ENCODE measurements at places on chromosomes 5 and 9.

DNA sequence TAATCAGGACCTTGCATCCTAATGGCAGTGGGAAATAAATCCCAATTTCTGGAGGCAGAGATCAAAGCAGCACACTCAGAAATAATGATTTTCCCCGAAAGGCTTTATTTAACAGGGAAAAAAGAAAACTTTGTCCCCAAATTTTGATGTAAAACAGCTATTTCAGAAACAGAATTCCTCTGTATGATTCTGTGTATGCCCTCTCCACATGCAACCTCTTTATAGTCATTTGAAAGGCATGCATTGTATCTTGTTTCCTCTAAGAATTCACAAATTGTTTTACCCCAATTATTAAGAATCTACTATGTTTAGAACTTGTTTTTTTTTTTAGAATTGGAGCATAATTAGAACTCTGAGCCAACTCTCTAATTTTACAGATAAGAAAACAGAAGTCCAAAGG is 2.7 kb upstream of the PTAR1 start:
- DNase-seq, result no peak

- no peak for DNase-seq
Observed at GRCh38 chr5:111528056-111528455, 15.7 kb upstream of the STARD4 start.

- no peak for DNase-seq
Observed at GRCh38 chr9:9625248-9625647, 987.6 kb downstream of the PTPRD start.

GRCh38 chr5:499233-500209 is 24.7 kb downstream of the SLC9A3 start:
- no peak for DNase-seq

DNA sequence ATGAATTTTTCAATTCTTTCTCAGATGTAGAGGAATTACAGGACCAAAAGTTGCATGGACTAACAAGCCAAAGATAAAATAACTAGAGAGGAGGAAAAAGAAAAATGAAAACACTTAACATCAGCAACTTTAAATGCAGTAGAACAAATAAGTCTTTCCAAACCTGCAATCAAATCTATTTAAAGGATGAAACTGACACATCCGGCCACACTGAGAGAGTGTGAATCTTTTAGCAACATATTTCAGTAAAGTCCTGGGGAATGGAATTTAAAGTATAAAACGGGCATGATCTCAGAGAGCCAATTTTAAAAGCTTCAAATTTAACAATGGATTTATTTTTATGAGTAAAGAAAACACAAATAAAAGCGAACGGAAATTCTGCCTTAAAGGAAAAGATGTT is 17.1 kb downstream of the CAST start:
- no peak for DNase-seq

GRCh38 chr9:4237748-4238511 is 61.9 kb downstream of the GLIS3 start:
- DNase-seq, result no peak

- DNase-seq, result peak; percentile 74
Observed at GRCh38 chr5:150789943-150790611, 11.5 kb downstream of the SMIM3 start.

- no peak for DNase-seq
Observed at GRCh38 chr5:138606378-138607064, 31.3 kb upstream of the HSPA9 start.

DNA sequence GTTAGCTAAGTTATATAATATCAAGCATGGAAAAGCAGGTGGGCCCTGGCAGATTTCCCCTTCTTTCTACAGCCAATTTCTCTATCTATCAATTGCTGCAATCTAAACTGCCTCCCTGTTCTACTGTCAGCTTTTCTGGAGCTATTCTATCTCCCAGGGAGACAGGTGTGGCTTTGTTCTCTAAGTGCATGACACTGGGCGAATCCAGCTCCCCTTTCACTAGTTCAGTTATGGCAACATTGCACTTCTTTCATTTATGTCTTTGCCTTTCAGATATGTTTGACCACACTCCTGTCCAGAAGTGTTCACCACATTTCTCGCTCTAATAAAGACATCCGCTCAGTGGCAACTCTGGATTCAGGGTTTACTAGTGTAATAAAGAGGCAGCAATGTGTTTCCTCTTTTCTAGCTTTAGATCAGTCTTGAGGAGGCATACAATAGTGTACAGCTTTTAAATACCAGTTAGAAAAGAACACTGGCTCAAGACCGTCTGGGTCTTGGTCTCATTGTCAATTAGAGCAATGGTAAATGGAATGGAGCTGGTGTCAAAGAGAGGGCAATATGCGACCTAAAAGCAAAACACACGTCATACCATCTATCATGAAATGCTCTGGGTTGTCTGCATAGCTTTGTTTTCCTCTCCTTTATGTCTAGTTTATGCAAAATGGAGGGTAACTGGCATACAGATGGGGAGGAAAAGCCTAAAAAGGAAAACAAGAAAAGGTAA is 197.0 kb downstream of the SLF1 start:
- no peak for DNase-seq

- DNase-seq, result no peak
Observed at GRCh38 chr5:172849606-172850453, 15.8 kb downstream of the ERGIC1 start.

DNA sequence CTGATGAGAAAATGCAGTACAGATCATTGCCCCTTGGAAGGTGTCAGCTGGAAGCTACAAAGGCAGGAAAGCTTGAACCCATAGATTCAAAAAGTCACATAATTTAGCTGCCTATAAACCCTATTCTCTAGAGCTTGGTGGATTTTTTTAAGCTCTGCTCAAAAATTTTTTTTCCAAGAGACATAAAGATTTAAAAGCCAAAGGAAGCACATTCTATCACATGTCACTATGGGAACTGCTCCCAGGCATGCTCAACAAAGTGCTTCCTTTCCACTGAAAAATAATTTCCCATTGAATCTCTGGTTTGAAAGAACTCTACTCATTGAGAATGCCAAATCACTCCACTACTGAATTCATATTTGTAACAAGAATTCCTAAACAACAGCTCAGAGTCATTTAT is 419.8 kb downstream of the CETN3 start:
- DNase-seq, result no peak

- DNase-seq, result no peak
Observed at GRCh38 chr5:54829676-54830535, 155.5 kb downstream of the ESM1 start.

- DNase-seq, result no peak
Observed at GRCh38 chr5:145912019-145912418, 24.4 kb upstream of the SH3RF2 start.

DNA sequence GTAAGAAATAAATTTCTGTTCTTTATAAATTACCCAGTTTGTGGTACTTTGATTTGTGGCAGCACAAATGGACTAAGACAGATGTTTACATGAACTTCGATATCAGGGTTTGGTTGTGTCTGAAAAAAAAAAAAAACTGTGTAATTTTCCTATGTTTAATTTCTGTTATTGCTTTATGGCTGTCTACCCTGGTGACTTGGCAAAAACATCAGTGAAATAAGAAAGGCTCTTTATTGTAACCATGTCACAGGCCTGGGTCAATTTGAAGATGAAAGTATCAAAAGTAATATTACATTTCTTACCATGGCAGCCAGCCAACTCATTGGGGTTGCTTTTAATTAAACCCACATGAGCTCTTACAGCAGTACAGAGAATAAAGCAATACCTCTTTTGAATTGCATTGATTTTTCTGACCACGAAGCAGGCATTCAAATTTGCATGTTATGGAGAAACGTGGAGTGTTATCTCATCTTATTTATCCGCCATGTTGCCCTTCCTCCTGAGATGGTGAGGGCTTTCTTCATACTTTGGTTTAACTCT is 20.6 kb upstream of the SV2C start:
- no peak for DNase-seq

- no peak for DNase-seq
Observed at GRCh38 chr5:156094001-156094400, 233.0 kb upstream of the SGCD start.

DNA sequence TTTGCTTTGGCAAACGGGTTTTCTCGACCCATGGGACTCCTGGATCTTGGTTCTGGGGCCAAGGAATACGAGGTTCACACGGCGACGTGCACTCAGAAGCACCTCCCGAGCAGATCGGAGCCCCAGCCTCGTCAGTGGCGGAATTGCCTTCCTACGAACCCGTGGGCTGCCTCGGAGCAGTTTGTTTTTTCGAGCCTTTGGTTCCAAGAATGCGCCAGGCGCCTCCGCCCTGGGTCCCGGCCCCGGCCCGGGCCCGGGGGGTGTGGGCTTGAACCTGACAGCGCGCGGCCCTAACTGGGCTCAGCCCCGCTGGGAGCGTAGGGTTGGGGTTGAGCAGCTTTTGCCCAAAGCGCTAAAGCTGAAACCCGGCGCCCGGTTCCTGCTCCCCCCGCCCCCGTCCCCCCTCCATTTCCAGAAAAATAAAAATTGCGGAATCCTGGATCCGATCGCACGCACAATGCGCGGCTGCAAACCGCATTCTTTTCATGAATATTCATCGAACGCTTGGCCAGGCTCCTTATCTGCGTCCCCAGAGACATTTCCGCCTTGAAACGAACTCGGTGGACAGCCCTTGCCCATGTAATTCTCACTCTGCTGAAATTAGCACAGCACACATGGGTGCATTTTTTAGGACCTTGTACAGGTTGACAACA is 1.0 kb downstream of the BASP1 start:
- DNase-seq, result peak; percentile 4

DNA sequence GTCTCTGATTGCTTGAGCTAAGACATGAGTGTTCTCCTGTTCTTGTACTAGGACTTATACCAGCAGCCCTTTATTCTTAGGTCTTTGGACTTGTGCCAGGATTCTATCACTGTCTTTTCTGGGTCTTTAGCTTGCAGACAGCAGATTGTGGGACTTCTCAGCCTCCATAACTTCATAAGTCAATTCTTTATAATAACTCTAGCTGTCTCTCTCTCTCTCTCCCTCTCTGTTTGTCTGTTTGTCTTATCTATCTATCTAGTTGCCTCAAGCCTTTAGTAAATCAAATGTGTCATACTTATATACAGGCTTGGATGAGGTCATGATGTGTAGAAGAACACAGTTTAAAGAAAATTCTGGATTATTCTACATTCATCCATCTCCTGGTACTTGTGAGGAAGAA is 11.5 kb upstream of the ANKRD55 start:
- no peak for DNase-seq

DNA sequence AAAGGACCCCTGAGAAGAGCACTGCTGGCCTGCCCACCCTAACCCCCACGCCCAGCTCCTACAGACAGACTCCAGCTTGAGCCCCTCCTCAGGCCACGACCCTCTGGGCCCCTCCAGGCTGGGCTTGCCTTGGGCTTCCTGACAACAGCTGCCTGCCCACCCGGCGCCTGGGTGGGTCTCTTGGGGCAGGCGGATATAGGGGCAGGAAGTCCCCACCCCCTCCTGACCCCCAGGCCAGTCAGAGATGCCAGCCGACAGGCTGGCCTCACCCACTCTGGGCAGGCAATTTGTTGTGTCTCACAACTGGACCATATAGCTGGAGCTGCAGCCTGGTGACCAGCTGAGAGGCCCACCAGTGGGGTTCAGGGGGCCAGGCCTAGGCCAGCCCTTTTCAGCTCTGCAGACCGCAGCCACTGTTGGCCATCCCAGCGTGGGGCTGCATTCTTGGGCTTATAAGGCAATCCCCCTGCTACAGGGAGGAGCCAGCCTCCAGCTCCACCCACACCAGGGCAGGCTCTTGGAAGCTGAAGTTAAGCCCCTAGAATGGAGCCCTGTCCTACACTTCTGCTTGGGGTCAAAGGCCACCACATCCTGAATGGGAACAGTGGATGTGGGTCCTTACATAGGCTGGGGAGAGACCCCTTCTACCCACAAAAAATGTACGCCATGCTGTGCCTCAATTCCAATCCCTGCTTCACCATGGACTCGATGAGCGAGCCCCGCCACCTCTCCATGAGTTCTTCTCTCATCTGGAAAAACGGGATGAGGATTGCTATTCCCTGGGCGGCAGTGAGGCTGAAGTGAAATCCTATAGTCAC is 2.0 kb downstream of the PDLIM7 start:
- no peak for DNase-seq

GRCh38 chr9:23342291-23342690 is 483.7 kb downstream of the ELAVL2 start:
- DNase-seq, result no peak

GRCh38 chr5:61352612-61353156 is 20.6 kb downstream of the ZSWIM6 start:
- no peak for DNase-seq

DNA sequence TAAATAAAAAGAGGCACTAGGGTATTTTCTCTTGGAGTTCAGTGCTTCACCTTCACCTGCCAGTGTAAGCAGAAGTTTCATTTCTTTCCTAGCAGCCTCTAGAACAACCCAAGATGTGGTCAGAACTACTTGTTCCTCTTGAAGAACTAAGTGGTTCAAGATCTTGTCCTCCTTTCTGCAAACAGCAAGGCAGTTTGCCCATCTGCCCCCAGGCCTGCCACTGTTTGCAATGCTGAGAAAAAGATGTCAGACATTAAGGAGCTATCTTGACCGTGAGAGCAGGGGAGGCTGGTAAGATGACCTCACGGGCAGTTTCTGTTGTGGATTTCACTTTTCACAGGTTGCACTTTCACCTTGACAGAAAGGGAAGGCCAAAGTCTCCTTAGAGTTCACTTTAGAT is 52.0 kb upstream of the KLF4 start:
- DNase-seq, result no peak

DNA sequence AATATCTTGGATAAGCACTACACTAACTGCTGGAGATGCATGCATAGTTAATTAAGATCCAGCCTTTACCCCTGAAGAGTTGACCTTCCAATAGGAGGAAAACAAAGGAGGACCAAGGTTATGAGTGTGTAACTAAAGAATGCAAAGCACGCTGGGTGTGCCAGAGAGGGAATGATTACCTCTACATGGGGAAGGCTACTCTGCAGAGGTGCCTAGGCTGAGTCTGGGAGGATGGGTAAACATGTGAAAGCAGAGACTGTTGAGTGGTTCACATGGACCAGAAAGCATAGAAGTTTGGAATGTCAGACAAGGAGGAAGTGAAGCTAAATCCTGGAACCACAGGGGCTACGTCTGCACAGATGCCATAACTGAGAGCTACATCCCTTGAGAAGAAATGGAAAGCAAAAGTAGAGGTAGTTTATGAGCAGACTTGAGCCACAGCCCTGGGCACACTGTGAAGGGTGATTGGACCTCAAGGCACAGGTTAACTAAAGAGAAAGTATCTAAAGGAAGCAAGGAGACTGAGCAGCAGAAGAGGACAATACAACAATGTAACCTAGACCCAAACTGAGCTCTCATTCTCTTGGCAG is 176.2 kb downstream of the DENND1A start:
- no peak for DNase-seq

- no peak for DNase-seq
Observed at GRCh38 chr9:121153642-121154041, 48.0 kb downstream of the RAB14 start.

DNA sequence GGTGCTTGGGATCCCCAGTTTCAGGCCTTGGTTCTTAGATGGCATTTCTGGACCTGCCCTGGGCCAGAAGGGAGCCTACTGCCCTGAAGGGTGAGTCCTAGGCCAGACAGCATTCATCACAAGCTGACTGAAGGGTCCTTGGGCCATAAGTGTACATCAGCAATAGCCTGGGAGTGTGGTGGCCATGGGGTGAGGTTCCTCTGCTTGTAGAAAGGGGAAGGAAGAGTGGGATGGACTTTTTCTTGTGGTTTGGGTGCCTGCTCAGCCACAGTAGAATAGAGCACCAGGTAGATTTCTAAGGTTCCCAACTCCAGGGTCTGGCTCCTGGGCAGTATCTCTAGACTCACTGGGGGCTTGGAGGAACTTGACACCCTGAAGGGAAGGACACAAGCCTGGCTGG is 95.2 kb upstream of the PHF24 start:
- DNase-seq, result no peak
